Stimulated activated CD8-positive, alpha-beta memory T cell treated with anti-CD3 and anti-CD28 coated beads, Interleukin-4, amount 100 ng/mL, for 1 hour (primary cell): ENCODE measurements at places on chromosomes 6 and 20.

- peak; percentile 22 for DNase-seq
Measured at GRCh38 chr6:5471044-5471443, 209.7 kb downstream of the FARS2 start.

DNA sequence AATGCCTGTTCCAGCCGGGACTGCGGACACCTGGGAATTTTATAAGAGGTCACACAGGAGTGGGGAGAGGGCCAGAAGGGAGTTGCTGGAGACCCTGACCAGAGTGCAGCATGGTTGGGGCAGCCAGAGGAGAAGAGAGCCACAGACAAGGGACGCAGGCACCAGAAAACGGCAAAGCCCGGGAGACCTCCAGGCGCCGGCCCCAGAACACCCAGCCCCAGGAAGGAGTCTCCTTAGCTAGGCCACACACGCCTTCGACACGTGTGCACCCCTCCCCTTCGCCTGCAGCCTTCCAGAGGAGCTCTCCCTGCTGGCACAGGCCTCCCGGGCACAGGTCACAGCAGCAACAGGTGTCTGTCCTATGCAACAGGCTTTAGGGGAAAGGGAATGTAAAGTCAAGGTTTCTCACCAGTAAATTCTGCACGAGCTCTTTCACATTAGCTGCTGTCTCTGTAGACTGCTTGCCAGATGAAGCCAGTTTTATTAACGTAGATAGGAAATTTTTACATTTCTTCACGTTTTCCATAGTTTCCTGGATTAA is 57.0 kb downstream of the TAF4 start:
- no peak for DNase-seq

GRCh38 chr6:43900916-43901732 is 131.1 kb downstream of the VEGFA start:
- no peak for DNase-seq

DNA sequence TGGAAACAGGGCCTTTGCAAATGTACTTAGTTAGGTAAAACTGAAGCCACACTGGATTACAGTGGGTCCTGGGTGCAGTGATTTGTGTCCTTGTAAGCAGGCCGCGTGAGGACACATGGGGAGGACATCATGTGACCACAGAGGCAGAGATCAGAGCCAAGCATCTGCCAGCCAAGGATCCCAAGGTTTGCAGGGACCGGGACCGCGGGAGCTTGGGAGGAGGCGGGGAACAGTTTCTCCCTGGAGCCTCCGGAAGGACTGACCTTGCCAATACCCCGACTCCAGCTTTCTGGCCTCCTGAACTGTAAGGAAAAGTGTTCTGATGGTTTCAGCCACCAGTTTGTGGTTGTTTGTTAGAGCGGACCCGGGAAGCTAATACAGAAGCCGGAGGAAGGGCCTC is 500.9 kb downstream of the PREX1 start:
- no peak for DNase-seq

DNA sequence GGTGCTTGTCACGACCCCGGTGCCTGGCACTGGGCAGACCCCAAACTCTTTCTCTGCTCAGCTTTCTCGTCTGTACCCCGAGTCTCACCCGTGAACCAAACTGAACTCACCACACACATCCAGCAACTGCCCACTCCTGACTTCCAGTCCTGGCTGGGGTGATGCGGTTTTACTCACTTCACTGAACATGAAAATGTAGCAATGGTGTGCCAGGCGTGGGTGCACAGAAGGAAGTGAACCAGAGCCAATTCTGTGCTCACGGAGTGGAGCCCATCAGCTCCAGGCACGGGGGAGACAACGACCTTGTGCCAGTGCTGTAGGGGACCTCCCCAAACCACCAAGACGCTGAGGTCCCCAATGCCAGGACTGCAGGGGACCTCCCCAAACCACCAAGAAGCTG is 78.7 kb upstream of the AFDN start:
- DNase-seq, result no peak

DNA sequence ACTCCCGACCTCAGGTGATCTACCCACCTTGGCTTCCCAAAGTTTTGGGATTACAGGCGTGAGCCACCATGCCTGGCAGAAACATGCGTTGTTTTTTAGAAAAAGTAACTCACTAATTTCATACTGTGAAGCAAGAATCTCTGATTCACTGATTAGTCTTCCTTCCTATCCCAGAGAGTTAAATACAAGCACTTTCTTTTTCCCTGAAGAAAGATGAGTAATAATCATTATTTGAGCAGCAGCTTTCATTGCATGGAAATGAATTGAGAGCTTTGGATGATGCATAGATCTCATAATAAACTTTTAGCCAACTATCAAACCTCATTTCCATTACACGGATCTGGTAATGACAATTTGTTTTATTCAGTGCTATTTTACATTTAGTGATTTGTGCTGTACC is 892.5 kb upstream of the EYS start:
- DNase-seq, result no peak

GRCh38 chr6:131755597-131755996 is 44.8 kb upstream of the CTAGE9 start:
- DNase-seq, result no peak

- no peak for DNase-seq
Measured at GRCh38 chr6:138958595-138958994, 29.5 kb downstream of the REPS1 start.

GRCh38 chr6:26258212-26258977 is 106.6 kb upstream of the BTN3A2 start:
- no peak for DNase-seq

GRCh38 chr20:46027245-46027853 is 1.7 kb upstream of the SLC12A5 start:
- DNase-seq, result no peak

DNA sequence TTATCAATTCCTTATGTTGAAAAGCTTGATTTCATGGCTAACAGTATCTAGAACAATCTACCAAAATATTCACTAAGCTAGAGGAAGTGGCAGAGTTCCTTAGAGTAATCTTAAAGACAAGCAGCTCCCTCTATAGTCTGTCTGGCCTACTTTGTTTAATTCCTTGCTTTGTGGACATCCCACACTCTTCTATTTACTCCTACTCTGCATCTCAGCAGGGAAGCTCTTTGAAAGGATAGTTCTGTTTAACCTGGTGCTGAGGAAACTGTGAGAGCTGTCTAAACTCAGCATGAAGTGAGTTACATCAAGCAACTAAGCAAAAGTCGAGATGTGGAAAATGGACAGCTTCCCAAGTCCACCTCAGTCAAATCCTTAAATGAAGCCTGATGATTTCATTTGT is 4.3 kb downstream of the REV3L start:
- DNase-seq, result no peak

- no peak for DNase-seq
Measured at GRCh38 chr6:163960128-163960527, 545.6 kb downstream of the QKI start.

GRCh38 chr6:144215402-144215931 is 65.2 kb downstream of the STX11 start:
- DNase-seq, result no peak

DNA sequence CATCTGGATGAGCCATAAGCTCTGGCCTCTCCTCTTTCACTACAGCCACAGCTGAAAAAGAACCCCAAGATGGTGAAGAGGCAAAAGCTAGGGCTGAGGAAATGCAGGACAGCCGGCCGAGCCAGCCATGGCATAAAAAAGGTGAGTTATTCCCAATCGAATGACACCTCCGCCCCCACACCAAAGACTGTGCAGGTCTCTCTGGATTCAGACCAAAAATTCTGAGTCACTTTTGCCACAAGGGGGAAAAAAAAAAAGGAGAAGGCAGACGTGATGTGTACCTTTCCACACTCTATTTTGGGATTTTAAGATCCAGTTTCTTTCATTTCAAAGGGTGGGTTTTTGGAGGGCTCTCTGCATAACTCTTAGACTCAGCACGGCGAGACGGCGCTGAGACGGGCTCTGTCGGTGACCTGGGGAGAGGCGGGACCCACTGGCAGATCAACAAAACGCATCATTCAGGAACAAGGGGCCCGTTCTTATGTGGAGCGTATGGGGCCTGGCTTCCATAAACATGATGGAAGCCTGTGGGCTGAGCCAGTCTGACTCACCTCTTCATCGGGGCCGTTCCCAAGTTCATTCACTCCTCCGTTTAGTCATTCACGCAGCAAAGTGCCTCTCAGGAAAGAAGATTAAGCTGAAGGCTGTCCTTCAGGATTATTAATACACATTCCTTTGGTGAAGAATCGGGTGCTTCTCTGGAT is 54.8 kb downstream of the NFATC2 start:
- DNase-seq, result no peak

DNA sequence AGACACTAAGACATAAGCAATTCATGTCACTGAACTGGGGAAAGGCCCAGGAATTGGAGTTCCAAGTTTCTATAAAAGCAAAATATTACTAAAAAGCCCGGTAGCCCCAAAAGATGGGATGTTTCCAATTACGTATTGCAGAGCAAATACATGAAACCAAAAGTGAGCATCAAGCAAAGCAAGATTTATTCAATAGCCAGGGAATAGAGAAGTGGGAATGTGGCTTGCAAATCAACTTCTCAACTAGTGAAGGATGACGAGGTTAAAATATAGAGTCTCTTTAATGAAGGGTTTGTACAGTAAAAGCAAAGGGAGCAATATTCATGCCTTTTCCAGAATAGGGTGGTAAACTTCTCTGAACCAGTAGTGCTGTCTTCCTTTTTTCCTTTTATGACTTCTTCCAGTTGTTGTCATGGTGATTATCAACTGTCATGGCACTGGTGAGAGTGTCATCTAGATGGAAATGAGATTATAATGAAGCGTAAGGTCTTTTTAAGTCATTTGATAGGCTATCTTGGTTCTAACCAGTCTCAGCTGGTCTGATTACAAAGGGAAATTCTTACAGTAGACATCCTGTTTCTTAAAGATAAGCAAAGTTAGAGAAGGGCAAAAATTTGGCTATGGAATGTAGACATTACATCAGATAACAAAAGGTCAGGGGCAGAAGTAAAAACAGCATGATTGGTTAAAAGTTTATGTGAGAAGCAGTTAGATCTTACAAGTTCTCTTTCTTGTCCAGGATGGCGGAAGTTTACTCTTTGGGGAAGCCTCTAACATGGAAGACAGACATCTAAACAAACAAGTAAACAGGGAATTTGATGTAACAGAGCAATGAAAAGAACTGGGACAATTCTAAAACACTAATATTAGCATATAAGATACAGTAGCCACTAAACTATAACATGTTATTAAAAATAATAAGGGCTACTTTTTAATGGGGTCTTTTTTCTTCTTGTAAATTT is 96.9 kb downstream of the TBX18 start:
- no peak for DNase-seq

DNA sequence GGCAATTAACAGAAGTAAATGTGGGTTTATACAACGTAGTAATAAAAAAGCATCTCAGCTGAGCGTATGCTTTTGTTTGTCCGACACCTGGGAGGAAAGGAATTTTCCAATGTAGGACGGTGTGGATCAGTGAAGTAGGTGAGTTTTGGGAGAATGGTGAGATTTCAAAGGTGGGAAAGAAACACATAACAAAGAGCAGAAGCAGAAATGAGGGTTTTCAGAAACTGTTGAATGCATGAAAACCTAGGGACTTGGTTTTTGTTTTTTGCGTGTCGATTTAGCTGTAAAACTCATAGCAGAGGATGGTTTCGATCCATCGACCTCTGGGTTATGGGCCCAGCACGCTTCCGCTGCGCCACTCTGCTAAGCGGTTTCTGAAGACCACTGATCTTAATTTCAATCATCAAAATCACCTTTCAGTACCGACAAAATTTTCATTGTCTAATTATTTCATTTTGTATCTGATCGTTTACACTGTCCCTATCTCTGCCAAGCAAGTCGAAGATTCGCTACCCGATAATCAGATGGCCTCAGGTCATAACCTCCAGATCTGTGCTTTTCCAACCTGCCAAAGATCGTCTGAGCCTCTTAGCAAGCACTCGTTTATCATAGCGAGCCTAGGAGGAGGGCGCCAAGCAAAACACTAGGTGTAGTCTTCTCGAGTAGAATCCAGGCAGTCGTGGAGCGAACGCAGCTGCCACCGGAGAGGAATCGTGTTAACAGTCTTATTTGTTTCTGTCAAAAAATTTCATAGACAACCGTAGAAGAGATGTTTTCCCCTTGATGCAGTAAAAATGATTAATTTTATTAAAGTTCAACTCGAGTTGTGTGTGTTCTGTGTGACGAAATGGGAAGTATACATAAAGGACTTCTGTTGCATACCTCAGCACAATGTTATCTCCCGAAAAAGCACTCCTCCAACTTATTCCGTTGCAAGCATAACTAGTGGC is 20.9 kb upstream of the POM121L2 start:
- DNase-seq, result peak; percentile 21

DNA sequence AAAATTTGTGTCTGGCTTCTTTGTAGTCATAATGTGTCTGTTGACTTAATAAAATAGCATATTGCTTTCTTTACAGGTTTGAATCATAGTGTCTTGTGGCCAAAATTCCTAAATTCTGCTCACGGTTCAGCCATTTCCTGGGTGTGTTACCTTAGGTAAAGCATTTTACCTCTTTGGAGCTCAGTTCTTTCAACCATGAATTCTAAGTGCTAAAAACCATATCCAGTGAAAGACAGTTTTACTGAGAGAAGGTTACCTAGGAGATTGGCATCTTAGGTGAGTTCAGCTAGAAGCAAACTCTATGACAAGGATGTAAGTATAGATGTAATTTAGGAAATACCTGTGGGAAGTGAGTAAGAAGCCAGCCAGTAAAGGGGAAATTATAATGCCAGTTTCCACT is 20.7 kb downstream of the CRYBG1 start:
- DNase-seq, result no peak

- DNase-seq, result no peak
Measured at GRCh38 chr6:106514583-106514885, 114.8 kb downstream of the RTN4IP1 start.

DNA sequence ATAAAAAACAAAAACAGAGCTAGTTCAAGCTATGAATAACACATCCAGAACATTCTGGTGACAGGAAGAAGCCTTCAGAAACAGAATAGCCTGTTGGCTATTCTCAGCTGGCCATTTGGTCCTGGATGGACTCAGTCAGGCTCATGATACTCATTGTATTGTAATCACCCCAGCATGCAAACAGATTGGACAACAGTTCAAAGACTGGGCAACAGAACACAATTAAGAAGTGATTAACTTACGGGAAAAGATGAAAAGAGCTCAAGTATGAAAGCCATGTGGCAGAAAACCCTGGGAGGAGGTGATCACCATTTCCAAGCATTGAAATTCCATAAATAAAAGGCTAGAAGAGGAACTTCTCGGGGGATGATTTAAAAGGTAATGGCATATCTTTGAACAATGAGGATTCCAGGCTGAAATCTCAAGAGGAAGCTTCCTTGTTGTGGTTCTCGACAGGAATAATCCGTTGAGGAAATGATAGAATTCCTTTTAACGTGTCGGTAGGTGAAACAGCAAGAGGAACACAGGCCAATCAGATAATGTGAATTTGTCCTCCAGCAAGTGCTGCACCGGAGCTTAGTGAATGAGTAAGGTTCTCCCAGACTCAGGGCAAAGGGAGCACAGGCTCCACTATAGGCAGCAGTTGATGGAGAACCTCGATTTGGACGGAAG is 172.4 kb downstream of the BCAS1 start:
- DNase-seq, result no peak

- DNase-seq, result no peak
Measured at GRCh38 chr20:38227420-38228360, 32.8 kb downstream of the KIAA1755 start.

GRCh38 chr6:170063851-170064602 is 226.9 kb downstream of the DLL1 start:
- no peak for DNase-seq

- no peak for DNase-seq
Measured at GRCh38 chr6:135853986-135854385, 2.5 kb downstream of the PDE7B start.
